NB4 (cell line): ENCODE measurements at places on chromosomes 6 and 20.
A peak's percentile ranks its signal among the peaks of the same experiment; 100 is the strongest.

GRCh38 chr6:106154326-106154725 is 68.2 kb downstream of the PRDM1 start:
- no peak for DNase-seq

- DNase-seq = peak; percentile 35
These were observed 1.7 kb downstream of the PRR18 start for GRCh38 chr6:166306378-166307081.

GRCh38 chr6:44045672-44046015 is 81.6 kb downstream of the MRPL14 start:
- no peak for DNase-seq

- DNase-seq = no peak
These were observed 16.7 kb downstream of the PLAGL2 start for GRCh38 chr20:32190616-32191415.

DNA sequence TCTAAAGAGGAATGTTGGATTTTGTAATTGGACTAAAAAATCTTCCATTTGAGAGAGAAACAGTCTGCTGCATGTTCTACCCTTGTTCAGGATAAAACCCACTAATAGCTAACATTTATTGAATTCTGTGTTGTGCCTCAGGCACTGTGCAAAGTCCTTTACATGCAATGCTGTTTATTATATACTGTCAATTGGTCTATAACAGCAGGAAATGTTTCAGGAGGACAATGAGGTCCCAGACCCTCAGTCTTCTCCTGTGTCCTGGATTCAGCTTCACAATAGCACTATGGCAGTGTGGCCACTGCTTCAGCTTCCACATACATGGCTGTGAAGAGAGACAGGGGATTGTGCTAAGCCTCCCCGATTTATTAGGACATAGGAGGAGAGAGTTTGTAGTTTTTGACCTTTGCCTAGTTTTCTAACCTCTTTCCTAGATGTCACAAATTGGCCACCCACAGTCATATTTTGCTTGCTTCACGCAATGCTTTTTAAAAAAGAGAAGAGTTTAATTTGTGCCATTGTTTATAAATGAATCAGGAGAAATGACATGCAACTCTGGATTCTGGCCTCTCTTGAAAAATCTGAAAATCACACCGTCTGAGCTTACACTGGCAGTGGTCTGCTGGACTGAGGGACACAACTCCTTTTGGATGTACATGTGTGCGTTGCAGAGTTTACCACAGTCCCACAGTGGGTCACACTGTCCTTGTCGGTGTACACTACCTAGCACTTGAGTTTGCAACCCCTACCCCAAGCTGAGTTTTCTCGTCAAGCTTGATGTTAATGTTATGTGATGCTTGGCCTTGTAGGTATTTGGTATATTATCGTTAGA is 11.3 kb downstream of the PTPN1 start:
- DNase-seq = no peak

DNA sequence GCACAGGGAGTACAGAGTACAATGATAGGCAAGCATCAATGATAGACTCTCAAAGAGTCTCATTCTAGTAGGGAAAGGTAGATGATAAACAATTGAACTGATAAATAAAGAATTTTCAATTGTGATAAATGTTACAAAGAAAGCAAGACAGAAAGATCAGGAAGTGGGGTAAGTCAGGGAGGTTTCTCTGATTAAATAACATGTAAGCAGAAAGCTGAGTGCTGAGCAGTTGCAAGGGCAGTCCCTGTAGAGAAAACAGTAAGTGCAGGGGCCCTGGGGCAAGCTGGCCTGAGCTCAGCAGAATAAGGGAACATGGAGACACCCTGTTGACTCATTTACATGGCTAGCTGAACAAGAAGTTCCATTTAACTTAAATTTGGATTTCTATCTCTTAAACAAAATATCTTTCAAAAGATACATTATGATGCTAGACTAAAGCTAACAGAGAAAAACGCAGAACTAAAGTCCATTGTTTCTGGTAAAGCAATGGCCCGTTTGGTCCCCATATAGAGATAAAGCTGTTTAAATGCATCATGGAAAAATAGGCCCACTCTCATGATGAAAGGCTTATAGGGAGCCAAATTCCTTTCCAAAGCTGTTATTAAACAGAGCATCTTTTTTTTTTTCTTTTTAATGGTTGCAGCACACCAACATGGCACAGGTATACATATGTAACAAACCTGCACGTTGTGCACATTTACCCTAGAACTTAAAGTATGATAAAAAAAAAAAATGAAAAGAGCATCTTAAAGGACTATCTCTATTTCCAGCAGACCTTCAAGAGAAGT is 5.3 kb upstream of the TNFAIP3 start:
- DNase-seq = no peak

DNA sequence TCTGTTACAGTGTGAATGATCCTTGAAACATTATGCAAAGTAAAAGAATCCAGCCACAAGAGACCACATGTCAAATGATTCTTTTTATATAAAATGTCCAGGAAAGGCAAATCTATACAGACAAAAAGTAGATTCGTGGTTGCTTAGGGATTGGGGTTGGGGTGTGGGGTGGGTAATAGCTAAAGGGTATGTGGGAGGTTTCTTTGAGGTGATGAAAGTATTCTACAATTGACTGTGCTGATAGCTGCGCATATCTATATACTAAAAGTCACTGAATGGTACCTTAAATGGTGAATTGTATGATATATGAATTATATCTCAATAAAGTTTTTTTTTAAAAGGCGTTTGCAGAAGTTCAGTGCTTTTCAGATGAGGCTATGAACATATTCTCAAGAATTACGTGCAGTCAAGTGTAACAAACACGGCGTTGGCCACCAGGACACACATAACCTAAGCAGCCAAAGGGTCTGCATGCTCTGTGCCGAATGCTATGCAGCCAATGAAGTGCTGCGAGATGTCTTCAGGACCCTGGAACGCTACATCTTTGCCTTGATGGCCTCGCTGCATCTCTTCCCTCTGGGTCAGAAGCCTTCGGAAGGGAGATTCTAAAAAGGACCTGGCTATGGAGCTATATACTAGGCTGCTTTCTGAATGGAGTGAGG is 96.9 kb downstream of the SCML4 start:
- DNase-seq = no peak

- no peak for DNase-seq
These were observed 12.9 kb downstream of the BANF2 start for GRCh38 chr20:17712708-17713107.

- no peak for DNase-seq
These were observed 69.5 kb upstream of the AFDN start for GRCh38 chr6:167757249-167757648.

GRCh38 chr20:48586730-48587129 is 241.1 kb downstream of the PREX1 start:
- no peak for DNase-seq

DNA sequence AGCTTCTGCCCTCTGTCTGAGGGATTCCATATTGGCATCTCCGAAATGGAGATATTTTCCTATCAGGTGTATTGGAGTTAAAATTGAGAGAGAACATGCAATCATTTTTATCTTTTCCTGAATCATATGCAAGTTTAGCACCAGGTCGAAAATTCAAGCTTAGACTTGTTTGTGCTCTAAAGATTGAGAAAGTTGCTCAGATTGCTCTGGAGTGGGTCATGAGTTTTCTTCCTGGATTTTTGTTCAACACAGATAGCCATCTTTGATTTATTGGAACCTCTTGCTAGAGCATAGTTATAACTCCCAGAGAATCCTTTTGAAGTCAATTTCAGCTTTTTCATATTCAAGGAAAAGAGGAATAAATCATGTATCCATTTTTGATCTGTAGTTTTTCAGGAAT is 373.5 kb upstream of the FLRT3 start:
- no peak for DNase-seq

DNA sequence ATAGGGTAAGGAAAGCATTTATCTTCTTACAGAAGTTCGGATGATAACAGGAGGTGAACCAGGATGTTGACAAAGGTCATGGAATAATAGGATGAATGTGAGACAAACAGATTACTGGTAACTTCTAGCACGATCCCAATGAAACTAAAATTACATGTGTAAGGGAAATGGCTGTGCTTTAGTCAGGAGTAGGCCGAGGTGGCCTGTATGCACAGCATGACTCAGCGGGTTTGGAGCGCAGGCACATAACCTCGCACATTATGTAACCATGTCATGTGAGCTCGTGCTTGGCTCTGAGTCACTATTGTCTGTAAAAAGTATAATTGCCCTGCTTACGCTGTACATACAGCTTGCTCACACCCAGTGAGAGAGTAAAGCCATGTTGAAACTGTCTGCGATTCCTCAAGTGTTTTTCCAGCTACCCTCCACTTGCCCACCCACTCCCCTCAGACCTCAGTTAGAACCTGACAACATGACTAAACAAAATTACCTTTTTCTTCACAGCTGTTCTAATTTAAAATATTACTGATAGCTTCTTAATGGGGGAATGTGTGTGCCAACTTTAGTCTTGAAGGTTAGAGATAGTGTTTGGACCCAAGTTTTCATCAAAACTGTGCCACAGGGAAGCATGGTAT is 8.2 kb downstream of the CYB5R4 start:
- DNase-seq = peak; percentile 84

GRCh38 chr6:44478591-44479254 is 91.2 kb downstream of the CDC5L start:
- no peak for DNase-seq

DNA sequence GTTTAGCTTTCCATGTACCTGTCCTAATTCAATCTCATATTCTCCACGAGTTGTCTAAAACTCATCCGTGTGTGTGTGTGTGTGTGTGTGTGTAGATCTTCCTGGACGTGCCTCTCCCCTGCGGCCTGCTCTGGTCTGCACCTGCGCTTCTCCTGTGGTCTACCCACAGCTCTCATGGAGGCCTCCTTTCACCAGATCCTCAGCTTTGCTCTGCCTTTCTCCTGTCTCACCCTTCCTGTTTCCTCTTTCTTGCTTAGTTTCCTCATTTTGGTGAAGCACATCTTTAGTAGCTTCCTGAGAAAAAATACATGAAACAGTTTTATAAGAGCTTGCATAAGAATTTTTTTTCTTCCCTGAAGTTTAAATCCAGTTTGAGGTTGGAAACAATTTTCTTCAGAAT is 18.1 kb downstream of the SLX4IP start:
- DNase-seq = peak; percentile 97

GRCh38 chr6:137352859-137353258 is 133.7 kb upstream of the IFNGR1 start:
- DNase-seq = no peak

GRCh38 chr20:60465993-60466686 is 507.9 kb downstream of the CDH26 start:
- no peak for DNase-seq

DNA sequence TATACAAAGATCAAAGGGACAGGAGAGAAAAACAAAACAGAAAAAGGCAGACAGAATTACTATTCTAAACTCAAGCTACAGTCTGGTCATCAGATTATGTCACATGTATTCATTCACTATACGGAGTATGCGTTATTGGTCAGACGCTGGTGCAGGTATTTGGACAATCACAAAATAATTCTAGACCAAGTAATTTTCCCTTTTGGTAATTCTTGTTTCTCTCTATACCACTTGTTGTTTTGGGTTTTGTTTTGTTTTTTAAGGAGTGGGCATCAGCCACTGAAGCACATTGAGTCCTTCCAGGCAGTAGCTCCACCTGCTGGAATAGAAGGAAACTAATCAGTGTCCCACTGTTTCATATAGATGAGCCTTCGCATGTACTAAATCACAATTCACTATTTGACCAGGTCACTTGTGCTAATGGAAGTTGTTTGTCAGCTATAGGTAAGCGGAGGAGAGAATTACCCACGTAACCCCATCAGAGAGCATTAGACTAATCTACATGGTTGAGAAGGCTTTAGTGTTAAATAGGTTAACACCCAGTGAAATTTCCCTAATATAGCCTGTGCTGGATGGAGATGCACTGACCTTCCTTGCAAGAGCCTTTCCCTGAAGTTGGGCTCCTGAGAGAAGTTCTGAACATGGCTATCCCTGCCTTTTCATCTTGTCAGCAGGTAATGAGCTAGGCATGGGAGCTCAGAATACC is 77.9 kb downstream of the TNFAIP3 start:
- DNase-seq = peak; percentile 74

- DNase-seq = no peak
These were observed 19.0 kb downstream of the TTPAL start for GRCh38 chr20:44494681-44495080.

DNA sequence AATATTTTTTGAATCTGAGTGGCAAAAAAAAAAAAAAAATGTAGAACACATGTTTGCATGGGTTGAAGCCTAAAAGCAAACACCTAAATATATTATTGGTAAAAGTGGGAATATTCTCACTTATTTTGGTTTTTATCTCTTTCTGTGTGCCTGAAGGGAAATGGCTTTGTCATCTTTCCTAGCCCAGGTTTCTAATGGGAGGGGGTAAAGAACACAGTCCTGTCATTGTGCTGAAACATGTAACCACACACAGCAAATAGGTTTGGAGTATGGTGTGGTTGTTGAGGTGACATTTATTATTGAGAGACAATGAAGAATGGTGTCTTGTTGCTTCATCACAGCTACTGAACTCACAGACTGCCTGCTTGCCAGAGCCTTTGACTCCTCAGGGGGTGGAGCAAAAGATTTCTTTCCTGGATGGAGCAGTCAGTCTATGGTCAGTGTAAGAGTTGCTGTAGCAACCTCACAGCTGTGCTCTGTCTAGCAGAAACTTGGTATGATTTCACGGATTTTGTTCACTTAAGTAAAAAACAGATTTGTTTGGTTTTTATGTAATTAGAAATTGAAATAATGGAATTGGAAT is 70.2 kb downstream of the CEP57L1 start:
- DNase-seq = peak; percentile 36

- no peak for DNase-seq
These were observed 421.3 kb upstream of the BTBD3 start for GRCh38 chr20:11496380-11496779.

DNA sequence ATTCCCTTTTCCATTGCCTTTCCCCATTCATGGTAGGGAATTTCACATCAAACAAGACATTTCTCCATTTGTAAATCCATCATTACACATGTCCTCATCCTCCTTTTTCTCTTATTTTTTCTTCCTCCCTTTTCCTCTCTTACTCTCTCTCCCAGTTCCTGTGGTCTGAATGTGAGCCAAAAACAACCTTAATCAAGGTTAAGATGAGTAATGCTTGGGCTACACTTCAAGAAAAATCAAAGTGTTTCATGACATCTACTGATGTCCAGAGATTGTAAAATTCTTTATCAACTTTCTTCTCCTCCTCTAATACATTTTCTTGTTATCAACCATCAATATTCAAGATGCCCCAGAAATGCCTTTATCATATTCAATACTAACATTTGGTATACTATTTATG is 208.0 kb upstream of the PRND start:
- DNase-seq = no peak

- peak; percentile 79 for DNase-seq
These were observed 54.4 kb upstream of the CEP85L start for GRCh38 chr6:118705544-118706491.

- DNase-seq = no peak
These were observed 270.5 kb upstream of the SUPT3H start for GRCh38 chr6:45648262-45648620.
